ENCODE measurements at places on chromosomes 11 and 22.

DNA sequence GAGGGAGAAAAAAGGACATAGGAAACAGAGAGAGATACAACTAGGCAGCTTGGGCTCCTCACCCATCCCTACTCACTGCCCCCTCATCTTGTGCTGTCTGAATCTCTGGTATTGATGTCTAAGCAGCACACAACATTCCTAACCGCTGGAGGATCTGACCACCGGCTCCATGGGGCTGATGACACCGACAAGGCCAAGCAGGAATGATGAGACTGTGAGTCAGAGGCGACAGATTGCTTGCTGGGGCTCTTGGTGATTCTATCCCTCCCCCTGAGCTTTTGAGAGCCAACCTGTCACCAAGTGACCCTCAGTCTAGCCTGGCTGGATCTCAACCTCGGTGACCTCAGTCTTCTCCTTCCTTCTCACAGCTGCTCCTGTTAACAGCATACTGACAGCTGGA, 13.8 kb downstream of the PAMR1 start:
- DNase-seq, result no peak

- no peak for DNase-seq
Observed at GRCh38 chr11:94150056-94150455, 21.4 kb downstream of the PANX1 start.

GRCh38 chr11:115674176-115674936, 170.1 kb upstream of the CADM1 start:
- no peak for DNase-seq

DNA sequence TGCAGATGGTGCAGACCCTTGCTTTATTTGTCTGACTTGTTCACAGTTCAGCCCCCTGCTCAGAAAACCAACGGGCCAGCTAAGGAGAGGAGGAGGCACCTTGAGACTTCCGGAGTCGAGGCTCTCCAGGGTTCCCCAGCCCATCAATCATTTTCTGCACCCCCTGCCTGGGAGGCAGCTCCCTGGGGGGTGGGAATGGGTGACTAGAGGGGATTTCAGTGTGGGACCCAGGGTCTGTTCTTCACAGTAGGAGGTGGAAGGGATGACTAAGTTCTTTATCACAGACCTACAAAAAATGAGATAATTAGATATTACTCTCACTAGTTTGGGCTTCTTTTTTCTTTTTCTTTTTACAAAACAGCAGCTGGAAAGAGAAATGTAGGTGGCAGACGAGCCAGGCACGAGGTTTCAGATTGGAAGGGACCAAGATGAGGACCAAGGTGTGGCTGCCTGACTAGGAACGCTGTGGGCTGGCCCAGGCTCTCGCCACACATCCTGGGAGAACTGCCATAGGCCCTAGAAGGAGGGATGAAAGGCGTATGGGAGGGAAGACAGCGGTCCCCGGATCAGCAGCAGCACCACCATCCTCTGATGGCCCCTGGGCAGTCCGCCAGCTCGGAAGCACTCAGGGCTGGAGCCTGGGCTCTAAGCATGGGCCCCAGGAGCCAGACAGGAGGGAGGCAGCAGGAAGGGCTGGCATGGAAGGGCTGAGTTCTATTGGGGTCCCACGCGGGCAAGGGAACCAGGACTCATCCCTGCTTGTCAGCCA, 14.2 kb downstream of the TXN2 start:
- no peak for DNase-seq

DNA sequence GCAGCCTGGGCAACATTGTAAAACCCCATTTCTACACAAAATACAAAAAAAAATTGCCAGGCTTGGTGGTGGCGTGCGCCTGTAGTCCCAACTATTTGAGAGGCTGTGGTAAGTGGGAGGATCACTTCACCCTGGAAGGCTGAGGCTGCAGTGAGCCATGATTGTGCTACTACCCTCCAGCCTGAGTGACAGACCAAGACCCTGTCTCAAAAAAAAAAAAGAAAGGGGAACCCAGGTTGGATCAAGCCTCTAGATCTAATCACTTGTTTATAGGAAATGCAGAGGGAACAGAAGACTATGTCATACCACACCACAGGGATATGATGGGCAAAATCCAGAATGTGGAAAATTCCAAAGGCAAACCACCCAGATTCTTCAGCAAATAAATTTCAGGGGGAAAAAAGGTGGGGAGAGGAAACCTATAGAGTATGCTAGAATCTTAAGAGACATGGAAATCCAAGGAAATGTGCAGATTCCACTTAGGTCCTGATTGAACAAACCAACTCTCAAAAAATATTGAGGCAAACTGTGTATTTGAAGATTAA, 16.5 kb upstream of the MALAT1 start:
- no peak for DNase-seq

DNA sequence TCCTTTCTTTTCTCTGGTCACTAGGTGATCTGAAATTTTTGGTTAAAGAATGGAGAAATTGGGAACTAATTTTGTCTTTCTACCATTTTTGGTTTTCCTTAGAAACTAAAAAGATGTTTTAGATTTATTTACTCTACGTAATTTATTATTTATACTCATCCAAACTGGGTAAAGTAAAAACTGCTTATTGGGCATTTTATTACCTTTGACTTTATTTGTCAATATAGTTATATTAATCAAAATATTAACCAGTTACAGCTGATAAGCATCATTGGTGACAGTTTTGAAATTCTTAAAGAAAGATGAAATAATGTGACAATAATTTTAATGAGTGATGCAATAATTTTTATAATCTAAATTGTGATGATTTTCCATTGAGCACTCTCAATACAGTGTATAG, 502.0 kb upstream of the RAG2 start:
- DNase-seq, result no peak

- DNase-seq, result peak; percentile 51
Observed at GRCh38 chr11:128610721-128611617, 23.6 kb upstream of the ETS1 start.

GRCh38 chr11:38814670-38815069, 2216.6 kb upstream of the RAG2 start:
- no peak for DNase-seq

DNA sequence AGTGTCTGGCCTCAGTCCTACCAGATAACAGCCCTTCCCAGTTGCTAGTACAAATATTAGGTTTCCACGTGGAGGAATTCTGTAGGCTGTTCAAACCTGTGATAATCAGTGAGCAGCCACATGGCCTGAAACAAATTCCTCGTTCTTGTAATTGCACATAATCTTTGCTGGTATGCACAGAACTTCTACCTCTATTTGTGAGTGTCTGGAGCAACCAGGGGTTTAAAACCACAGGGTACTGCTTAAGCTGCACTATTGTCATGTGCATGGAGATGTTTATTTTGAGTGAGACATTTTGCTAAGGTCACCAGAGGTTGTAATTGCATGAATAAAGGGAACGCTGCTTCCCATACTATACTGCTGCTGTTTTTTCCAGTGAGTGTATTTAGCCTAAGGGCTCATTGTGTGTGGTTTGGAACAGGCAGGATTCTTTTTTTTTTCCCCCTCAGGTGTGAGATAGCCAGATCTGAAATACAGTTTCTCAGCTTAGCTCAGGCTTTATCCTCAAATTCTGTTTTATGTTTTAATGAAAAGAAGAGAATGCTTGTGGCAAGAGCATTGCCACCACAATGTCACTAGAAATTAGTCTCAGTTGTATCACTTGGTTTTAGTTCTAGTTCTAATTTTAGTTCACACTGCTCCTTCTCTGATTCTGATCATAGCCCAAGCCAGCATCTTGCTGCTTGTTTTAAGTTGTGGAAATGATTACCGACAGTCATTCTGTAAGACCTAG, 60.5 kb downstream of the CYB5R2 start:
- DNase-seq, result no peak

DNA sequence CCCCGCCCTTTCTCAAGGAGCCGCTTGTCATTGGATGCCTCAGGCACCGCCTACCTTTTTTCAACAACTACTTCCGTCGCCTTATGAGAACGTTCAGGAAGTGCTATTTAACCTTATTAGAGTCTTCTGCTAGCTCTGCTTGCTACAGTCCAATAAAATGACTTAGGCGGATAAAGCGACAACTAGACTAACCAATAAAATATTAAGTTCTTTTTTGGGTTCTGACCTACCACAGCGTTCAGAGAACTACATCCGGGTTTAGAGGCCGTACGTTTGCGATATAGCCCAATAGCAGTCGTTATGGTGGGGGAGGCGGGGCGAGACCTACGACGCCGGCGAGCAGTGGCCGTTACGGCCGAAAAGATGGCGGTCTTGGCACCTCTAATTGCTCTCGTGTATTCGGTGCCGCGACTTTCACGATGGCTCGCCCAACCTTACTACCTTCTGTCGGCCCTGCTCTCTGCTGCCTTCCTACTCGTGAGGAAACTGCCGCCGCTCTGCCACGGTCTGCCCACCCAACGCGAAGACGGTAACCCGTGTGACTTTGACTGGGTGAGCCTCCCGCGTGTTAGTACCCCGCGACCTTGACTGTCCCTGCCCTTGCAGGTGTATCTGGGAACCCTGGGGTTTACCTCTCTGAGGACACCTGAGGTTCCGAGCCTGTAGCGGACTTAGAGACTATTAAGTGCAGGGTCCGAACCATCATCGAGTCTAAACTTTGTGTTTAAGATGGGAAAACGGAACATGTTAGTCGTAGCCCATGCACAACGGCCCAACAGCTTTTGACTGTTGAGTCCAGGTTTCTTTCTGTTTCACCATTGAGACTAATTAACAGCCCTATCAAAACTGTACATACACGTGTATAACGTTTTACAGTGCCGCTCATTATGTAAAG, at the start of gene TMX2:
TSS of gene TMX2 (plus strand) at position 338 of the 895 bp plus-strand sequence. CDS start at position 364, 26 bp downstream.
- DNase-seq, result peak; percentile 93

GRCh38 chr22:25818541-25818940, 76.6 kb downstream of the MYO18B start:
- no peak for DNase-seq

DNA sequence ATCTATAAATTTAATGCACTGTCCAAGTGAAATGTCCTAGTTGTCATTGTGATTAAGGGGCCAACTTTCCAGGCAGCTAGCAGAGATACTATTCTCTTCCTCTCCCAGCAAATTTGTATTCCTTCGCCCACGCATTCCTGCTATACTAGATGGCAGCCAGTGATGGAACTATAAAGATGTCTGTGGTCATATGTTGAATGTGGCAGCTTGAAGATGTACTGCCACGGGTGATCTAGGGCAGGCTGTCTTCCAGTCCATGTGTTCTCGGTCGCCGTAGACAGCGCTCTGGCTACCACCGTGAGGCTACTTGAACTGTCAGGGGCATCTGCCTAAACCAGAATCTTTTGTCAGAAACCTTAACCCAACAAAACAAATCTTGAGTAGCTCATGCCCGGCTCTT, 8.3 kb upstream of the SIDT2 start:
- DNase-seq, result no peak

DNA sequence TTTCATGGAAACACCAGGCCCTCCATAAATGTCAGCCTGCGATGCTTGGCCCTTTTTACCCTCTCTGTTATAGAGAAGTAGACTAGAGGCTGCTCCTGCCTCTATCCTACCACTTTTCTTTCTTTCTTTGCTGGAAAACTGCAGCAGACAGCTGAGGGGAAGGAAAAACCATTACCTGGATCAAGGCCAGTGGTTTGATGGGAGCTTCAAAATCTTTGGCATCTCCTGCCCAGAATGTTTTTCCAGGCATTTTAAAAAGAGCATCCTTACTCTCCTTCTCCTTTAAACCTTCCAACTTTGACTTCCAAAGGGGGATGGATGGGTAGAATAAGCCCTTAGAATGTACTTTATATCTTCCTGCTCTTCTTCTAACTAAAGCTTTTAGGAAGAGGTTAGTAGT, 44.9 kb downstream of the EXT2 start:
- DNase-seq, result no peak

GRCh38 chr11:16902781-16903378, 111.3 kb downstream of the PLEKHA7 start:
- no peak for DNase-seq

GRCh38 chr11:39036021-39036420, 2423.4 kb downstream of the LRRC4C start:
- DNase-seq, result no peak

GRCh38 chr11:104338186-104338585, 174.2 kb upstream of the PDGFD start:
- no peak for DNase-seq

DNA sequence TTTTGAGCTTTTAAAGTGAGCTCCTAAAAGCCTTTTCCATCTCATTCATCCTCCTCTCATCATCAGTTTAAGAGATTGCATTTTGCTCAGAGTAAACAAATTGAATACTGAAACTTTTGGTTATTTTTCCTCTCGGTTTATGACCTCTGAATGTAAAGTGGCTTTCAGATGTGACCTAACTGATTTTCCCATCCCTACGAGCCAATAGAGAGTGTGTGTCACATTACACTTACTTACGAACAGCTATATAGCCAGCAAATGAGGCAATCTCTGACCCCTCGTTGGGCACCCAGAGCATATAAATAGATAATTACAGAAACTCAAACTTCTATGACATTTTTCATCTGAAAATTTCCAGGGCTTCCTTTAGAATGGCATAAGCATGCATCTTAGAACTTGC, 317.7 kb downstream of the OPCML start:
- DNase-seq, result no peak

- no peak for DNase-seq
Observed at GRCh38 chr22:38012604-38013072, 28.3 kb upstream of the SOX10 start.

DNA sequence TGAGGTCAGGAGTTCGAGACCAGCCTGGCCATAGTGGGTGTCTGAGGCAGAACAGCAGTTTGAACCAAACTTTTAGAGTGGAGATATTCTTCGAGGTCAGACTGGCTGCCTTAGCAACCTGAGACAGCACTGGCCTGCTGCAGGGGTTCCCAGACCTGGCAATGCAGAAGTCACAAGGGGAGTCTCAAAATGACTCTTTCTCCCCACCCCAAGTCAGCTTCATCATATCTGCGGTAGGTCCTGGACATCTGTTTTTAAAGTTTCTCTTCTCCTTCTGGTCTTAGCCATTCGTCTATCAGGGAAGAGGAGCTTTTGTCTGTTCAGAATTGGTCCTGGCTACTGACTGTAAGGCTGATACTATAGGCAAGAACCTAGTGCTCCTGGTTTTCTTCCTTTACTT, 14.5 kb upstream of the CLMP start:
- DNase-seq, result no peak

- DNase-seq, result no peak
Observed at GRCh38 chr22:17858033-17858432, 83.8 kb upstream of the BID start.

DNA sequence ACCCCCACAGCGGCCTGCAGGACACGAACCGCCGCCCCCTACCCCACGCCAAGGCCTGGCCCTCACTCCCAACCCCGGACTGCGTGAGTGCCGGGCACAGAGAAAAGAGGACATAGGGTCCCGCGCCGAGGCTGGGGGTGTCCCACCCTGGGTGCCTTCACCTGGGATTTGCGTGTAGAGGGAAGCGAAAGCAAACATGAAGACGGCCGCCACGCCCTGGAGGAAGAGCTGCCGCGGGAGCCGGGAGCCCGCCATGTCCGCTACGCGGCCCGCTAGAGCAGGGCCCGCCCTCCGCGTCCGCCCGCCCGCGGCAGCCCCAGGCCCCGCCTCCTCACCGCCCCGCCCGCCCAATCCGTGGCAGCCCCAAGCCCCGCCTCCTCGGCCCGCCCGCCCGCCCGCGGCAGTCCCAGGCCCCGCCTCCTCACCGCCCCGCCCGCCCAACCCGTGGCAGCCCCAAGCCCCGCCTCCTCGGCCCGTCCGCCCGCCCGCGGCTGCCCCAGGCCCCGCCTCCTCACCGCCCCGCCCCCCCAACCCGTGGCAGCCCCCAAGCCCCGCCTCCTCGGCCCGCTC, at the start of gene LMF2:
TSS of gene LMF2 (minus strand) at position 282 of the 570 bp plus-strand sequence. CDS start at position 255, 27 bp downstream.
- DNase-seq, result peak; percentile 94

- no peak for DNase-seq
Observed at GRCh38 chr11:1673446-1674172, 23.4 kb upstream of the KRTAP5-6 start.

All from activated CD4-positive, alpha-beta T cell treated with anti-CD3 and anti-CD28 coated beads, Interleukin-2, amount 50 U/mL, for 48 hours (primary cell).